Foreskin melanocyte (primary cell): ENCODE measurements at places on chromosomes 1 and 21.

DNA sequence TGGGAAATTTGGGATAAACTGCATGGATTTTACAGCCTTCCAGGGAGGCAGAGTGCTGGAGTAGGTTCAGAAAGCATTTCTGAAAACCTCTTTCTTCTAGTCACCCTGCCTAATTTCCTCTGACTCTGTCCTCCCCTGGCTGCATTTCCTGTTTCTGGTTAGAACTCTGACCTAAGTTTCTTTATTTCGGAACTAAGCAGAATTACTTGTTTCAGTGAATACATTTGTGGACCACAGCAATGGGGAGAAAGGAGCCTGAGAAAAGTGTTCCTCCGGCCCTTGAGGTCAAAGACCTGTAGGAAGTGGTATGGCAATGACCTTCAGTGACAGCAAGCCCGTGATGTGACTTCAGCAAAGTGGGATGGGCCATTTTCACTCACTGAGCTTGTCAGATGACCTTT, 173.4 kb upstream of the RUNX1 start:
- no peak for DNase-seq

GRCh38 chr1:75074831-75075395, 59.3 kb upstream of the LHX8 start:
- DNase-seq, result no peak

GRCh38 chr1:10730985-10731384, 65.5 kb downstream of the CASZ1 start:
- no peak for DNase-seq

DNA sequence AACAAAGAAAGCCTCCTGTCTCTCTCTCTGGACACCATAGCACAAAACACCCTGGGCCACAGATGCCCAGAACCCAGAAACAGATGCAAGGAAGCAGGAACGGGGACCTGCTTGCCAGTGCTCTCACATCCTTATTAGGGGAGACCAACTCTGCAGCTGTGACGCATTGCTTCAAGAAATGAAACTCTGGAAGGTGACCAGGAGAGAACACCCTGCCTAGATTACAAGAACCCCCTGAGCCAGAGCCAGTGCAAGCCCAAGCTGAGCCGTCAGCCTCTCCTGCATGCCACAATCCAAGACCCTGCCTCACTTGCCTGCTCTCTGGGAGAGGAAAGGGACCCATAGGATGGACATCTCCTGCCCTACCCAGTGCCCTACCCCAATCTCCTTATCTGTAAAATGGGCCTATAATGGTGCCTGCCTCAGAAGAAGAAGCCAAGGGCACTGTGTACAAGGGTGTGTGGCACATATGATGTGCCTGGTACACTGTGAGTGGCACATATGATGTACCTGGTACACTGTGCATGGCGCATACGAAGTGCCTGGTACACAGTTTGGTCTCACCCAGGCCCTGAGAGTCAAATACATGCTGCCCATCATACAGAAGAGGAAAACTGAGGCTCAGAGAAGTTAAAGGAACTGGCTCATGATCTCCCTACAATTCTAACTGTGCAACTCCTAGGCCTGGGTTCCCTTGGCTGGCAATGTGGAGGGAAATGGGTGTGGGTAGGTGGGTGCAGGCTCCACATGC, 16.8 kb upstream of the FAM131C start:
- DNase-seq, result no peak

DNA sequence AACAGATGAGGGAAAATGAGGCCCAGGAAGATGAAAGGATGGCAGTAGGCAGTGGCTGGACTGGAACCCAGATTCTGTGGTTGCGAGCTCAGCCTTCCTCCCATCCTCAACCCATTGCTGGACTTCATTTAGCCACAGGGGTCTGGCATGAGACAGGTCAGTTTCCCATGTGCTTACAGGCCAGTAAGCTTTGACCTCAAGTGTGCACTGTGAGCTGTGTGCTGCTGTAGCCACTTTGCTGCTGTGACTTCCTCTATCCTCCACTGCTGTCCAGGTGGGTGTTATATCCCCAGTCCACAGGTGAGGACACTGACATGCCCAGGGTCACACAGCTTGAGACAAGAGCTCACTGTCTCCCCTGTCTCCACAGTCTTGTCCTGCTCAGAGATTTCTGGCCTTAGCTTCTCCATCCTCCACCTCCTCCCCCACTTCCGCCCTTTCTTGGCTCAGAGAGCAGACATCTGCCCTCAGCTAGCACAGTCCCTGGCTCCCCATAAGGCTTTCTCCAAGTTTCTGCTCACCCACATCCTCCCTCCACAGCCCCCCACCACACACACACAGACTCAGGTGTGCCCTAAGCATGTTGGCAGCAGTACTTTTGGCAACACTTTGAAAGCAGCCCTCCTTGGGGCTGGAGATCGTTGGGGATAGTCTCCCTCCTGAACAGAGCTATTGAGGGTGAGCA, 7.3 kb downstream of the IGSF21 start:
- no peak for DNase-seq

- peak; percentile 24 for DNase-seq
These were observed 335.0 kb upstream of the GREM2 start for GRCh38 chr1:240946926-240947325.

GRCh38 chr1:158830074-158830677, 975 bp upstream of the MNDA start:
- DNase-seq, result no peak

DNA sequence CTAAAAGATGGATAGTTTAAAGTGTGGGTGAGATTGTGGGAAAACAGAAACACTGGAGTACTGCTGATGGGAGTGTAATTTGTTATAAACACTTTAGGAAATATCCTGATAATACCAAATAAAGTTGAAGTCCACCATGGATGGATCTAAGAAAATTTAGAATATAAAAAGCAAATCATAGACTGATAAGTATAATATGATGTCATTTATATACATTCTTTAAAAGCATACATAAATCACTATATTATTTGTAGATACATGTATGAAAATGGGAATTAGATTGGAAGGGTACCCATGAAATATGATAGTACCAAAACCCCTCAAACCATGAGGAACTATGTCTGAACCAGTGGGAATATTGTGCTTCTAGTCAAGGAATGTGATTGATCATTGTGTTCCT, 7.9 kb downstream of the ZMPSTE24 start:
- DNase-seq, result no peak

DNA sequence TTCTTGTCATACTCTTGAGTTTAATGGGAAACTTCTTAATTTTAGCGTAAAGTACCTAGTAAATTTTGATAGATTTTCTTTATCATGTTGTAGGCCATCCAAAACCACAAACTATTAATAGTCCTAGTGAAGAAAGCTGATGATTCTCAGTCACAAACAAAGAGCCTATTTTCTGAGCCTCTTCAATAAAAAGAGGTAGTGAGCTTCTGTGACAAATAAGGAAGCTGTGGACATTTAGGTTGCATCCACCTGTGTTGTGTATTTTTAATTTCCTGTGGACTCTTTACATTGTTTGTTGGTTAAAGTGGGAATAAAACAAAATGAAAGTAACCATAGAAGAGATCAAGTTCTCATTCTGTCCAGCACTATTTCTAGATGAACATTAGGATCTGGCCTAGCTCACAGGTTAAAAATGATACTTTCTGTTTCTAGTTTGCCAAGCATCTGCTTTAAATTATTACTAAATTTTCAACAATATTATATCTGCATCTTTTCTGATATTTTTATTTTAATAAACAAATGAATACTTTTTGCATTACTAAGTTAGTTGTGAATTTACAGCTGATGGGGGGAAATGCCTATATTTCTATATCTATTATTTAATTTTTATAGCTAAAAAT, 702.2 kb upstream of the ADGRL4 start:
- DNase-seq, result peak; percentile 21

DNA sequence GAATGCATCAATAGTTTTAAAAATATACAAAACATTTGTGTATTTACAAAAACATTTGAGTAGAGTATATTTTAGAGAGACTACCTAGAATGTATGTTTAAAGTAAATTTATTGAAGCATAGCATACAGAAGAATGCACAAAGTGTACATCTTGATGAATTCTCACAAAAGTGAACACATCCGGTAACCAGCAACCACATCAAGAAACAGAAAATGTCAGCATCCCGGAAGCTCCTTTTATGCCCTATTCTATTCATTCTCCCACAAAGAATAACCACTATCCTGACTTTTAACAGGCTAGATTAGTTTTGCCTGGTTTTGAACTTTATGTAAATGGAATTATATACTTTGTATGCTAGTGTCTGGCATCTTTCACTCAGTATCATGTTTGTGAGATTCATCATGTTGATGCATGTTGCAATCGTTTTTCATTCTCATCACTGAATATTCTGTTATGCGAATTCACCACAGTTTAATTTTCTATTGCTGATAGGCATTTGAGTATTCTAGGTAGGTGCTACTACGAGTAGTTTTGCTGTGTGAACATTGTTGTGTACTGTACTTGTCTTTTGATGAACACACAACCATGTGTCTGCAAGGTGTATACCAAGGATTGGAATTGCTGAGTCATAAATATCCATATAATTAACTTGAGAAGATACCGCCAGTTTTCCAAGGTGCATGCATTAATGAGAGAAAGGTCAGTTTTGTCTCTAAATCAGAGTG, 75.4 kb downstream of the CACHD1 start:
- no peak for DNase-seq

DNA sequence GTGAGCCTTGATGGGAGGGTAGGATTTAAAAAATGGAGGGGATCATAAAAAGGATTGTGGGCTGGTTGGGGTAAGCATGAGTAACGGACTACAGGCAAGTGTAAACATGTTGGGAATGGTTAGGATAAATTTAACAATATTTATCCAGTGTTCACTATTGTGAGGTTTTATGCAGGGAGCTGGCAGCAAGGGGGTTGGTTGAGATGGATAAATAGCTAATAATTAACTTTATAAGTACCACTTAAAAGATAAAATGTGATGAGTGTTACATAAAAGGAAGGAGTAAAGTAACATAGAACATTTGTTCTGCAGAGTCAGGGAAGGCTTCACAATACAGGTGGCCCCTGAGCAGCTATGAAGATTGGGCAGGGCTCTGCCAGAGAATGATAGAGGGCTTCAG, 109.0 kb downstream of the NGF start:
- DNase-seq, result no peak

- DNase-seq, result no peak
These were observed 73.9 kb downstream of the ACTL8 start for GRCh38 chr1:17828991-17829390.

- no peak for DNase-seq
These were observed 22.4 kb upstream of the BTG2 start for GRCh38 chr1:203282720-203283542.

DNA sequence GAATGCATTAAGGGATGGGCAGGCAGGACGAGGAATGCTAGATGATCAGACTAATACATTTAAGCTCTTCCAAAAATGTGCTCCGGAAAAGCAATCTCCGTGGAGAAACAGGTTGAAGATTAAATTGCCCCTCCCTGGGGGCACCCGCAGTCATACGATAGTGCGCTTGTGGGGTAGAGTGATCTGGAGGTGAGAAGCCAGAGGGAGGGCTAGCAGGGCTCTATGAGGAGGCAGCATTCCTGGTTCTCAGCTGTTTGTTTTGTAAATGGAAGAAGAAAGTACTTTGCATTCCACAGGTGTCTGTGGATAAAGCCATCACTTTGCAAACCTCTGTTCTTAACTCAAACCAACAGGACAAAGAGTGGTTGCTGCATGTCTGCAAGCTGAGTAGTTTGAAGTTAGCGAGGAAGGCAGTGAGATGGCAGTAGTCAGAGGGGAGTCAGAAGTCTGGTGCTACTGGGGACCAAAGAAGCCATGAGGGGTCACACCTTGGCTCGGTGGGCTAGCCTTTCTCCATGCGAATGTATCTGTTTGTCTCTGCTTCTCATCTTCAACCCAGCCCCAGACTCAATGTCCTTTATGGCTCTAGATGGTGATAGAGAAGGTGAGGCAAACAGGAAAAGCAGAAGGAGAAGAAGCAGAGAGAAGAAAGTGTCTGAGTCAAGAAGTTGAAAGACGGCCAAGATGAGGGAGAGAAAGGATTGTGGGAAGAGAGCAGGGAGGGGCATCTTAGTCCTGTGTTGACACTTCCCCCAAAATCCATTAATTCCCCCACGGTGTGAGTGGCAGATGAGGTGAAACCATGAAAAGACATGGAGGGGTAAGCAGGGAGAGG, 65.2 kb upstream of the GJA8 start:
- DNase-seq, result no peak
